ENCODE measurements at places on chromosomes 13 and 19. TPM values are rescaled to one million over a fixed set of nuclear protein-coding genes. Genes with fewer than 3 reads are reported as not detected.

FFAR1 gene
- not detected for total RNA-seq

CADM4 gene
- total RNA-seq, result 10.7 TPM

COL4A2 gene
- total RNA-seq, result 111 TPM

FCGBP gene
- 1.1 TPM for total RNA-seq

FFAR3 gene
- not detected for total RNA-seq

ERCC5 gene
- 18.3 TPM for total RNA-seq

KLK7 gene
- not detected for total RNA-seq

CACNA1A gene
- 0.09 TPM for total RNA-seq

PROZ gene
- total RNA-seq, result not detected

ZNF728 gene
- total RNA-seq, result not detected

ADGRE2 gene
- 0.59 TPM for total RNA-seq

RAB3D gene
- total RNA-seq, result 3.2 TPM

ATP1A3 gene
- total RNA-seq, result 4.6 TPM

TRPC4 gene
- not detected for total RNA-seq

KCNRG gene
- 0.41 TPM for total RNA-seq

SERTAD3 gene
- 46.8 TPM for total RNA-seq

ZNF793 gene
- 0.16 TPM for total RNA-seq

All from A549 treated with ZK216348 at 1 μM for 4 hours (cell line).